ENCODE measurements at places on chromosomes 7 and 10.

GRCh38 chr7:1742555-1743303, 72.7 kb downstream of the ELFN1 start:
- no peak for DNase-seq

DNA sequence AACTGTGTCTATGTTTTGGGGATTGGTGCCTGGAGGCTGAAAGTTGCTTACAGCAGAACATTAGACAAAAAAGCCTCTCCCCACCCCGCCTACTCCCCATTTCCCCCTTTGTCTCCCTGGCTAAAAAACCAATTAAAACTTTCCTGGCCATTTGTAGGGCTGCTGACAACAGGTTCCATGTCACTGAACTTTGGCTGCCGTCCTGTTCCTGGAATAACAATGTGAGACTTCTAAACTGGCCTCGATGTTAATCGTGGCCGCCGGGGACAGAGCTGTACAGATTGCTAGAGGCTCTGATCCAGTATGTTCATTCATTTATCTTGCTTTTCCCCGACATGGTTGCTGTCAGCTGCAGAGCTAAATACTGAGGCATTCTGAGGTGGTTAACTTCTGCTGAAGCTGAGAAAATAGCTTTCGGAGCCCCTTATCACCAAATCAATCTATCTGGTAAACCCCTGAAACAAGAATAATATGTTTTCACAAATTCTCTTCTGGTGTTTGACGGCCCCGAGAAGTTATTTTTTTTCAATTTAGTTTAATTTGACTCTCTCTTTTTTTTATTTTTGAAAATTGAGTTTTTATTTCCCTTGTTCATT, 271.6 kb downstream of the GFRA1 start:
- no peak for DNase-seq

GRCh38 chr7:66186991-66187390, 18.1 kb upstream of the TPST1 start:
- DNase-seq = no peak

GRCh38 chr10:3090914-3091787, 23.8 kb downstream of the PFKP start:
- peak; percentile 87 for DNase-seq

GRCh38 chr7:116249969-116250553, 39.7 kb downstream of the TES start:
- peak; percentile 62 for DNase-seq

DNA sequence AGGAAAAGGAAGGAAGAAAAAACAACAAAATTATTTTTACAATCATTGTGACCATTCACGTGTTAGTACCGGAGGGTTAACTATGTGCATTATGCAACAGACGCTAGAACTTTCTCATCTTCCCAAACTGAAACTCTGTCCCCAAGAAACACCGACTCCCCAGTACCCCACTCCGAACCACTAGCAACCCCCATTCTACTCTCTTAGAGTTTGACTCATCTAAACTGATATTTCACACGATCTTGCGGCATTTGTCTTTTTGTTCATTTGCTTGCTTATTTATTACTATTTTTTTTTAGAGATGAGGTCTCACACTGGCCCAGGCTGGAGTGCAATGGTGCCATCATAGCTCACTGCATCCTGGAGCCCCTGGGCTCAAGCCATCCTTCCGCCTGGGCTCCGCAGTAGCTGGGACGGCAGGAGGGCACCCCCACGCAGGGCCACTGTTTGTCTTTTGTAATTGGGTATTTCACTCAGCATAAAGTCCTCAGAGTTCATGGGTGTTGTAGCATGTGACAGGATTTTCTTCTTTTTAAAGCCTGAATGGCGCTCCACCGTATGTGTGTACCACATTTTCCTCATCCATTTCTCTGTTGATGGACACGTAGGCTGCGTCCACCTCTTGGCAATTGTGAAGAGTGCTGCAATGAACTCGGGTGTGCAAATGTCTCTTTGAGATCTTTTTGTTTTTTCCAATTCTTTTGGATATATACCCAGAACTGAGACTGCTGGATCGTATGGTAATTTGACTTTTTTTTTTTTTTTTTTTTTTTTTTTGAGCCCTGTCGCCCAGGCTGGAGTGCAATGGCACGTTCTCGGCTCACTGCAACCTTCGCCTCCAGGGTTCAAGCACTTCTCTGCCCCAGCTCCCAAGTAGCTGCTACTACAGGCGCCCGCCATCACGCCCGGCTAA, 9.5 kb downstream of the MNX1 start:
- DNase-seq = peak; percentile 22

Measured in islet precursor cell (in vitro differentiated cells).